ENCODE measurements at places on chromosomes 7 and 10.

DNA sequence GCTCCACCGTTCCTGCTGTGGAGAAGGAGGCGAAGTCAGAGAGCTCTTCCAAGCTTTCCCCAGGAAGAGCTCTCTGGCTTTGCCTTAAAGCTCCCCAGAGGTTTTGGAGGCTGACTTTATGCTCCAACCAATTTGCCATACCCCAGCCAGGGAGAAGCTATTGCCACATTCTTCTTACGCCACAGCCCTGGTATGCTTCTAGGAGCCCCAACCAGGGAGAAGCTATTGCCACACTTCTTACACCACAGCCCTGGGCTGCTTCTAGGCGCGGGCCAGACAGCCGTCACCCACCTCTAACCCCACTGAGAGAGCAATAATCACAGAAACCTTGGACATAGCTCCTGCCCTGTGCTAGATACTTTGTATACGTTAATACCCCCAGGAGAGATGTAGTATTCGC lies 951 bp downstream of the ELOVL3 start:
- no peak for DNase-seq

GRCh38 chr7:157403646-157404401 lies 67.0 kb downstream of the DNAJB6 start:
- DNase-seq, result no peak

DNA sequence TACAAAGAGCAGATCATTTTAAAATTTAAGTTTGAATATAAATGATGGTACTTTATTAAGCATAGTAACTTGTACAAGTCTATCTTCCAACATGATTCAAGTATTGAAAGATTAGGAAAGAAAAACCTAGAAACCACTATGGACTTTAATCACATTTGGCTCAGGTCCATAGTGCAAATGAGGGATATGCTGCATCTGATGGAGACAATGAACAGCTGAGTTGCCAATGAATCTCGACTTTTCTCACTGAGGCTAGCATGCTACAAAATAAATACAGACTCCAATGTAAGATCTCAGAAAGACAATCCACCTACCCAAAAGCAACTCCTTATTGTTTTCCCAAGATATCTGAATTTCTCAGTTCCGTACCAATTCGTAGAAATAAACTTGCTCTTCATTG lies 89.8 kb downstream of the SEMA3A start:
- no peak for DNase-seq

GRCh38 chr10:124560377-124561105 lies 98.9 kb downstream of the LHPP start:
- no peak for DNase-seq

GRCh38 chr7:7979558-7979957 lies 11.0 kb downstream of the GLCCI1 start:
- DNase-seq, result no peak

Data from central memory CD4-positive, alpha-beta T cell (primary cell).